ENCODE measurements at places on chromosomes 1 and 21. TPM values are rescaled to one million over a fixed set of nuclear protein-coding genes. Genes with fewer than 3 reads are reported as not detected.

C2CD4D gene
- under 0.01 TPM for total RNA-seq

SPRR3 gene
- total RNA-seq = not detected

DENND2C gene
- total RNA-seq = 2.0 TPM

LCE2C gene
- not detected for total RNA-seq

PSMA5 gene
- 35.1 TPM for total RNA-seq

PTCH2 gene
- total RNA-seq = 0.82 TPM
